Testis (tissue), 5 donors: ENCODE measurements at places on chromosomes 4 and X. TPM values are rescaled to one million over a fixed set of nuclear protein-coding genes. Genes with fewer than 3 reads are reported as not detected.

DNA sequence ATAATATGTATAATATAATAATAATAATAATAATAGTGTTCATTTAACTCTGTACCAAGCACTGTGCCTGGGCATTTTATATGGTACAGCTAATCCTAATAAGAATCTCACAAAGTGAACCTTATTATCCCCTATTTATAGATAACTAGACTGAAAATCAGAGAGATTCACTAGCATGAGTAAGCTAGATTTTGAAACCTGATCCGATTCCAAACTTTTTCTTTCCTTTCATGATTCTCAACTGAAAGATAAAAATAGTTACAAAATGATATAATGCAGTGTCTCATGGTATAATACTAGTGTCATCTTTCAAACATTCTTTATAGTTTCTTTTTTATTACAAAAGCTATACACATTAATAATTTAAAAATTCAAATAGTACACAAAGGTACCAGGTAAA lies 55.9 kb upstream of the RNF128 start:
- DNase-seq: no peak
- H3K27ac ChIP-seq: no peak overlapping the region
- no peaks in the 10 kb centered on the region for H3K4me1 ChIP-seq
- H3K4me3 ChIP-seq: no peak overlapping the region
- H3K36me3 ChIP-seq: no peaks in the 10 kb centered on the region

DNA sequence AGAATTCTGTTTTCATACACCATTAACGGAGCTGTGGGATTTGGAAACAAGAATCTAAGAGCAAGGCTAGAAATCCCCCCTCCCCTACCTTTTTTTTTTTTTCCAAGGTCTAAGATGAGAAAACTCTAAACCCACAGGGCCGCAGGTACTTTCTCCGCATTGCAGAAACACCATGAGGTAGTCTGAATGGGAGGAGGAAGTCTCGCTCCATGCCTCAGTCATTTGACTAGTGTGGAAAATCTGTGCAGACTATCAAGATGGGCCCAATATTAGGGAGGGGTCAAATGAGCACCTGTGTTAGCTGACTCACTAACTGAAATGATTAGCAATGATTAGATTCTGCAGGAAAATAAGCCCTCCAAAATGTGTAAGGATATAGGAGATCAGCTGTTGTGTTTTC lies 40.9 kb upstream of the MAP3K15 start:
- no peaks in the 10 kb centered on the region for H3K27me3 ChIP-seq
- DNase-seq: no peak
- no peaks in the 10 kb centered on the region for H3K4me1 ChIP-seq

DNA sequence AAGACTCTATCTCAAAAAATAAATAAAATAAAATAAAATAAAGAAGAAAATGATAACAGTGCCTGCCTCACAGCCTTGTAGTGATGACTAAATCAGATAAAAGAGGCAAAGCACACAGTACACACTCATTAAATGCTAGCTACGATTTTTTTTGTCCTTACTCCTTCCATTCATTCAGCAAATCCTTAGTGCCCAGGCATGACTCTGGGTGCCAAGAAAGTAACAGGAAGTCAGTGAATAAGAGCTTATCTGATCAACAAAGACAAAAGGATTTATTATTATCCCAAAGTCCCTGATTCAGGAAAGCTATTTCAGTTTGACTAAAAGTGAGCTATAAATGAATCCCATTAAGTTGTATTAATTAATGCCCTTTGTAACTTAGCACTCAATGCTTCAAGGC lies 92.7 kb downstream of the SH3KBP1 start:
- H3K4me1 ChIP-seq: no peaks in the 10 kb centered on the region
- no peak overlapping the region for H3K27ac ChIP-seq
- H3K36me3 ChIP-seq: no peaks in the 10 kb centered on the region
- H3K27me3 ChIP-seq: no peaks in the 10 kb centered on the region
- DNase-seq: no peak

DNA sequence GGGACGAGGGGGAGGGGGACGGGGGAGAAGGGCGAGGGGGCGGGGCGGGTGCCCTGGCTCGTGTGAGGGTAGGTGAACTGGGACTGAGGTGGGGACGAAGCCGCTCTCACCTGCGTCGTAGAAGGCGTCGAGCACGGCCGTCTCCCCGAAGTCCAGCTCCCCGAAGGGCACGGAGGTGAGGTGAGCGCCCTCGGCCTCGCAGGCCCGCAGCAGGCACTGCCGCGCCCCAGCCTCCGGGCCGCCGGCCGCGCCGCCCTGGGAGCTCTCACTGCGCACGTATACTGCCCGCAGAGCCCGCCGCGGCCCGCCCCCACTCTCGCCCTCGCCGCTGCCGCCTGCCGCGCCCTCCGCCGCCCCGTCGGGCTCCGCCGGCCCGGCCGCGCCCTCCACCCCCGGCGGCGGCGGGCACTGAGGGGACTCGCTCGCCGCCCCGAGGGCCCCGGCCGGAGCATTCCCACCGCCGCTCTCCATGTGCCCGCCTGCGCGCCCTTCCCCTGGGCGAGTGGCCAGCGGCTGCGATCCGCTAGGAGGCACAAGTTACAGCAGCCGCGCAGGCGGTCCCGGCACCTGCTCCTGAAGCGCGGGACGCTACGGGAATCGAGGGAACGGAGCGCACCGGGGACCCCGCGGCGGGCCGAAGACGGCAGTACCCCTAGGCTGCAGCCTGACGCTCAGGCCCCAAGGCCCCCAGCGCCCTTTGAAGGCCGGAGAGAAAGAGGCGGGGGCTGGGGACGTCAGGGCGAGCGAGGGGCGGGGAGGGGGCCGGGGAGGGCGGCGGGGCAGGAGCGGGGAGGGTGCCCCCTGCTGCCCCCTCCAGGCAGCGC lies at the start of gene MAP3K15:
TSS of gene MAP3K15 (minus strand) at position 718 of the 824 bp plus-strand sequence. CDS start at position 471, 247 bp downstream.
- H3K27me3 ChIP-seq: no peaks in the 10 kb centered on the region
- H3K36me3 ChIP-seq: no peaks in the 10 kb centered on the region
- DNase-seq: peak; percentile 22
- H3K4me3 ChIP-seq: peak within 1 kb of the TSS; percentile 29
- peaks cover 3% of the 10 kb centered on the region for H3K4me1 ChIP-seq

Gene GATA1
- 0.24 TPM for total RNA-seq

Gene C1QTNF7
- 5.1 TPM for total RNA-seq

Gene SMIM10
- 71.7 TPM for total RNA-seq
